ENCODE measurements at places on chromosomes 3 and 15.

- DNase-seq: no peak
These were observed 55.1 kb upstream of the TRA2B start for GRCh38 chr3:185992831-185993374.

GRCh38 chr3:58351920-58352319 lies 19.2 kb downstream of the PXK start:
- no peak for DNase-seq

GRCh38 chr3:160057331-160057730 lies 68.7 kb downstream of the IL12A start:
- DNase-seq: no peak

DNA sequence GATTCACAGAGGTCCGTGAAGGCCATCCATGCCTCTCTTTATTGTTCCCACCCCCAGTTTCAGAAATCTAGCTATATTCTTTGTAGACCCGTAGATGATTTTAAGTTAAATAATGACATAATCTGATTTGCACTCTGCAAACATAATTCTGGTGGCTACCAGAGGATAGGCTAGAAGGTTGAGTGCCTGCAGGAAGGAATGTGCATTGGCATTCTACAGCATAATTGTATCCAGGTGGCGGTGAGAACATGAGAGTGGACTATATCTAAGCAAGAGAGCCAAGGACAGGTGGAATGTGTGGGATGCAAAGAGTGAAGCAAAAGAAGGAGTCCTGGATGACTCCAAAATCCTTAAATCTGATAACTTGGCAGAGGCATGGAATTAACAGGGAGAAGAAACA lies 298.5 kb upstream of the MME start:
- DNase-seq: no peak

DNA sequence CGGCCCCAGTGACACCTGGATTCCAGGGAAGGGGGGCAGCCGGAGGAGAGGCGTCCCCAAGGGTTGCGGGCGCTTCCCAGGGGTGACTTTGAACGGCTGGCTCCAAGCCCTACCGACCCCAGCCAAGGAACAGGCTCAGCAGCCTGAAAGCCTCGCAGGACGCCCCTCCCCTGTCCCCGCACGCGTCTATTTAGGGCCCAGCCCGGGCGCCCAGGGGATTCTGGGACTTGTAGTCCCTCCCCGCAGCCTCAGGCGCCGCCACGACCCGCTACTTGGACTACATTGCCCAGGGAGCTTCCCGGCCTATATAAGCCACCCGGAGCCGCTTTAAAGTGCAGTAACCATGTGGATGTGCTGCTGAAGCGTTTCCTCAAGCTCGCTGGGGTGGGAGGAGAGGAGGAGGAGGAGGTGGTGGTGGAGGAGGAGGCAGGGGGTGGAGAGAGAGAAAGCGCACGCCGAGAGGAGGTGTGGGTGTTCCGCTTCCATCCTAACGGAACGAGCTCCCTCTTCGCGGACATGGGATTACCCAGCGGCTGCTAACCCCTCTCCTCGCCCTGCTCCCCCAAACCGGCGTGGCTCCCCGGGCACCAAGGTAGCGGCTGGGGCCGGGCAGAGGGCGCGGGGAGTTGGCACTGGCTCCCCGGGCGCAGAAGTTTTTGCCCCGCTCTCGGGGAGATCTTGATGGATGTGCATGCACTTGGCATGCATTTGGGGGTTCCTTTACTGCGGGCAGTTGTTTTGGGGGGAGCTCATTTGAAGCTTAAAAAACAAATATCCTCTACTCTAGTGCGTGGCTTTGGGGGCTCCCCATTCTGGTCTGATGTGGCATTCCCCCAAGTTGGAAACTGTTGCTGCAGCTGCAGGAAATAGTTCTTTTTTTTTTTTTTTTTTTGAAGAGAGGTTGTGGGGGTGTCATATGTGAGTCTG lies at the start of gene ITPR1:
Gene ITPR1, plus strand, starts transcription at position 335 of the 927 bp plus-strand sequence. CDS start 23,144 bp downstream, outside the sequence.
- peak; percentile 96 for DNase-seq
